ENCODE measurements at places on chromosomes 6 and 20.

DNA sequence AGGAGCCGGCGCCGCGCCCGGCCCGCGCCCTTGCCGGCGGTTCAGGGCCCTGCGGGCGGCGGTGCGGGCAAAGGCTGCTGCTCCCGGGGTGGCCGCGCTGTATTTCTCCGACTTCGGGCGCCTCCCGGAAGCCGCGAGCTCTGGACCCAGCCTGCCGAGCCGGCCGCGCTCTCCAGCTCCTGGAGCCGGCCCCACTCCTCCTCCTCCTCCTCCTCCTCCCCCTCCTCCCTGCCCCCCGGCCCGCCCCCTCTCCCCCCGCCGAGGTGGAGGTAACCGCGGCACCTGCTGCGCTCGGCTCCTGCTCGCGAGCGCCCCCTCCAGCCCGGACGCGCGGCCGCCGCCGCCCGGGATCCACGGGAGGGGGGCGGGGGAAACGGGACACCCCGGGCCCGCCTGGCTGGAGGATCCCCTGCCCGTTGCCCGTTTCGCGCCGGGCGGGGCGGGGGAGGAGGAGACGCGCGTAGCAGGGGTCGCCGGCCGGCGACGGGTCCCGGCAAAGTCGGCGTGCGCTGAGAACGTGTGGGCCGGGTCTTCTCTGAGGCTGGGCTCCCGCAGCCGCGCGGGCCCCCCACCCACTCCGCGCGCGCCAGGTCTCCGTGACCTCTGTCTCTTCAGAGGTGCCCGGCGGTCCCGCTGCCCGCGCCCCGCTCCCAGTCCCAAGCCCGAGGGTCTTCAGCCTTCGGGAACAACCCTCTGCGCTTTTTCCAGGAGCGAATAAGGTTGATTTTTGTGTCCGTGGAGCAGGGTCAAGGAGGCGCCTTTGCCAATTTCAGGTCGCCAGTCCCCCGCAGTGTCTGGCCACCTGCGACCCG, at the start of gene SLC22A23:
Gene SLC22A23 (minus strand): TSS at position 153 of the 812 bp plus-strand sequence. CDS start 491 bp downstream, outside the sequence.
- DNase-seq: peak; percentile 51

DNA sequence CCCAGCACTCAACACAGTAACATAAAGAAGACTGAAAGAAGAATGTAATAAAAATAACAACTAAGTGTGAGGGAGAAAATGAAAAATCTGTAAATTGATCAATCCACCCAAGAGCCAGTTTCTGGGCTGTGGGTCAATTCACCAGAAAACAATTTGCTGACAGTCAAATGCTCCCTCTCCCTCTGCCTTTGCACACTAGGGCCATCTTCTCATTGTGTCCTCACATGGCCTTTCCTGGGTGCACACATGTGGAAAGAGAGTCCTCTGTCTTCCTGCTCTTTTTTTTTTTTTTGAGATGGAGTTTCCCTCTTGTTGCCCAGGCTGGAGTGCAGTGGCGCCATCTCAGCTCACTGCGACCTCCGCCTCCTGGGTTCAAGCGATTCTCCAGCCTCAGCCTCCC, 53.9 kb upstream of the PRND start:
- DNase-seq: no peak

DNA sequence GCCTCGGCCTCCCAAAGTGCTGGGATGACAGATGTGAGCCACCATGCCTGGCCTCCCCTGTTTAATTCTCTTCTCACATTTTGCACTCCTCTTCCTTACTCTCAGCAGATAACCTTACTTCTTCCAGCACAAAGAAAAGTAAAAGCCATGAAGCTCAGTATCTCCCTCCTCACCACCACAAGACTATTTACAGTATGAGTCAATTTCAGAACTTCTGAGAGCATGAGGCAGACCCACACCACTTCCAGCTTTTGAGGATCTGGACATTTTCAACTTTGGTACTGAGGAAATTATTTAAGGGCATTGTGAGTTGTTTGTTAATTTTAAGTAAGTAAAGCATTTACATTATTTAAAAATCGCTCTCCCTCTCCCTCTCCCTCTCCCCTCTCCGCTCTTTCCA, 8.0 kb upstream of the SNX3 start:
- DNase-seq: no peak

DNA sequence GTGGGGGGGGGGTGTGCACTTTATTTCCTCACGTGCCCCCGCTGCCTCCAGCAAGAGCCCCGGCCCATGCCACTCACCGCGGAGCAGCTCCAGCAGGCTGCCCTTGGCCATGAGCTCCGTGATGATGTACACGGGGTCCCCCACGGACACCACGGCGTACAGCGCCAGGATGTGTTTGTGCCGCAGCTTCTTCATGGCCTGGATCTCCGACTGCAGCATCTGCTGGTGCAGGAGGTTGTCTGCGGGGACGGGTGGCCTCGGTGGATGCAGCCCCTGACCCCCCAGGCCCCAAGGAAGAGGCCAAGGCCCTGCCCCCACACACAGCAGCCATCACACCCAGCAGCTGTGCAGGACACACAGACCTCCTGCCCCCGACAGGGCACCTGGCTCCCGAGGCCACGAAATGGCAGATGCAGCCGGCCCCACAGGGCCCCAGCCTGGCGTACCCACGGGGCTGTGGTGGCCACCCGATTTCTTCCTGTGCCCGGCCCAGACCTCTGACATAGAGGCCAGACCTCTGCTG, 4.7 kb downstream of the PTK6 start:
- no peak for DNase-seq

DNA sequence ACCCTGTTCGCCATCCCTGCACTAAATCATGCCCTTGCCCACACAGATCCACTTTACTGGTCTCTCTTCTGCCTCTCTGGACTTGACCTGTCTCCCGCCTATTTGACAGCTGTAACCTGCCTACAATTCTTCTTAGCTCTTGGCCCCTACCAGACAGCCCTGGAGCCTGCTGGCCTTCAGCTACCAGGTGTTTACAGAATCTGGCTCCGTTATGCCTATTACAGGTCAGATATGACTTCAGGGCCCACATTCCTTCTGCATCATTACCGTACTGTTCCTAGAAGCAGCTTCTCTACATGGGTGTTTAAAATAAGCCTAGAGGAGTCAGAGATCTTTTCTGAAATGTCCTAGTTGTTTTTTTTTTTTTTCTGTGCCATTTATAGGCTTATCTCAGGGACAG, 45.4 kb upstream of the CCN6 start:
- no peak for DNase-seq

DNA sequence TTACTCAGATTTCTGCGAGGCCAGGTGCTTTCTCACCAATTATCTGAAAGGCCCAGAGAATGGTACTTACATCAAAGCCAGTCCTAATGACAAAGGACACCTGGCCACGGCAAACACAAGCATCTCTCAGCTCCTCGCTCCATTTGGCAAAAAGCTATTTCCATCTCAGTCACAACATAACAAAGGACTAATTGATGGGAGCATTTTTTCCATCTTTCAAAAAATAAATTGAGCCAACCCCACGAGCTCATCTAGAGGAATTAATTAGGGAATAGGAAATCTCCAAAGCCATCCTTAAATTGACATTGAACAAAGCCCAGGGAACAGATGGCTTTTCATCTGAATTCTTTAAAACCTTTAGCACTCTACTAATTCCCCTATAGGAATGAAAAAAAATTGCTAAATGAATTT, 236.7 kb downstream of the HAO1 start:
- DNase-seq: no peak

DNA sequence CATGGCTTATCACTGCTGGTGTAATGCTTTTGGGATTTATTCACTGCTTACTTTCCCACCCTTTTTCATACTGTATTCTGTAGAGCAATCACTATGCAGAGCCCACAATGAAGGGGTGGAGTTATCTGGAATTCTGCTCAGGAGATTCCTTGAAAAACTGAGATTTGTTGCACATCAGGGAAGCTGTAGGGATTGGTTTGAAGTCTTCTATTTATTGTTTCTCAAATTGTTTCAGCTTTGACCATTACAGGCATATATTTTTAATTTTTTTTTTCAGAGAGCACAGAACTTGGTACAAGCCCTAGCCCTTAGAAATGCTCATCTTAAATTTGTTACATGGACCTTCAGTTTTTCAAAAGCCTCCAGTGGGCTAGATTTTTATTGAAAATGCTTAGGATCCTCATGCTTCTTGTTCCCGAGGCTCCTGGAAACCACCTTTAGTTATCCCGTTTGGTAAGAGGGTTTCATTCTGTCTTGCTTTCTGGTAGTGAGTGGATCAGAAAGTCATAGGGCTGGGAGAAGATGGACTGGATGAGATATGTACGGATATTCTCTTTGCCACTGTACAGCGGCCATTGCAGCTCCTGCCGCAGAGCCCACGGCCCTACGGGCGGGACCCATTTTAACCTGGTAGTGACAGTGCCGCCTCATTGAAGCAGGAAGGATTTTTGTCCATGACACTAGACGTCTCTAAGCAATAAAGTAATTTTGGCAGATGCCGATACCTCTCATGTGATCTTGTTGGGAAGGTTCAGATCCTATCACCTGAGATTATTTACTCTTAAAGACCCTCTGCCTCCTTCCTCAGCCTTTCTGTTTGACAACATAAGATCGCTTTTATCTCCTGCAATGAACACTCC, 45.3 kb upstream of the ZNF184 start:
- DNase-seq: no peak

- DNase-seq: no peak
These were observed 74.4 kb downstream of the MBOAT1 start for GRCh38 chr6:20137837-20138236.

- no peak for DNase-seq
These were observed 87.5 kb downstream of the HDGFL1 start for GRCh38 chr6:22656706-22657351.

GRCh38 chr6:37029249-37029971, 24.0 kb downstream of the FGD2 start:
- no peak for DNase-seq

DNA sequence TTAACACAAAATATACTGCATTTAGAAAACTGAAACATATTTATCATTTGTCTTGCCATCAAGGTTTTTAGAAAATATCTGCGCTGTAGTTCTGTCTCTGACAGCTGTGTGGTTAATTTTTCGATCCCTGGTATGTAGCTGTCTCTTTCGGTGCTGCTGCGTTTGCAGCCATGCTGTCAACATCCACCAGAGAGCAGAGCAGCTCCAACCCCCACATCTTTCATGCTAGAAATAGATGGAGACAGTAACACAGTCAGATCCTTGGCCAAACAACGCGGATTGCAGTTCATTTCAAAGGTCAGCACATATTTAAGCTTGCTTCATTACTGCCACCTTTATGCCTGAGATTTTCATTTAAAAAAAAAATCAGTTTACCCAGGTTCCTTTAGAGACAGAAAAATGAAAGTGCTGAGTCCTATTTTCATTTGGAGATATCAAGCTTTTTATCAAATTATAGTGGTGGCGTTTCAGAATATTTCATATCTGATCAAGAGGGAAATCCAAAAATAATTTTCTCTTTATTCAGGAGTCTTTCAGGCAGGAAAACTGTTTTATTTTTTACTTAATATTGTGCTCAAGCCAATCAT, 157.7 kb upstream of the MMS22L start:
- no peak for DNase-seq

- DNase-seq: no peak
These were observed 33.4 kb downstream of the FOXO3 start for GRCh38 chr6:108594151-108594550.

DNA sequence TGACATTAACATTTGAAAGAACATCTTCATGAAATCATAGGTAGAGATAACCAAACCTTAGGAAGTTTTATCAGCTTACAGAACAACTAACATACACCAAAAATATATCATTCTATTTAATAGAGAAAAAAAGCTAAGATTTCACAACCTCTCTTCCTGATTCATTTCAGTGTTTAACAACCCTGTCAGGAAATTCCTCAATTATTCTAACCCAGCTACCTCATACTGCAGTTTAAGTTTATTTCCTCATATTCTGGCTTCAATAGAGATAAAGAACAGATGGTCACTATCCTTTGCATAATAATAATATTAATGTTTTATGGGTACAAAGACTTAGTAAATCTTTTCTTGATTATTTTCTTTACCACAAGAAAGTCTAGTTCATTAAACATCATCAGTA, 112.9 kb upstream of the HSF2 start:
- DNase-seq: no peak

DNA sequence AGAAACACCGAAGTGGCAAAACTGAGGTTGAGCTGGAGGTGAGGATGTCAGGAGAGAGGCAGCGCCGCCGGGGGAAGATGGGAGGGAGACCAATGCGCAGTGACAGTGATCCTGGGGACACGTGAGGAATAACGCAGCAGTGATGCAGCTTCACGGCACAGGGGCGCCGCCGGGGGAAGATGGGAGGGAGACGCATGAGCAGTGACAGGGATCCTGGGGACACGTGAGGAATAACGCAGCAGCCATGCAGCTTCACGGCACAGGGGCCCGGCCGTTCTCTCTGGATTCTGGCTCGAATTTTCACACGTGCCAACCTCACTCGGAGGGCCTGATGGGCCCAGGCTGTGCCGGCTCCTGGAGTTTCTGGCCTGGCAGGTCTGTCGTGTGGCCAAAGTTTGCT, 94.7 kb downstream of the SMOC2 start:
- no peak for DNase-seq

GRCh38 chr6:99014061-99014460, 66.3 kb upstream of the FBXL4 start:
- no peak for DNase-seq

GRCh38 chr6:4347877-4348276, 212.5 kb upstream of the ECI2 start:
- DNase-seq: no peak

DNA sequence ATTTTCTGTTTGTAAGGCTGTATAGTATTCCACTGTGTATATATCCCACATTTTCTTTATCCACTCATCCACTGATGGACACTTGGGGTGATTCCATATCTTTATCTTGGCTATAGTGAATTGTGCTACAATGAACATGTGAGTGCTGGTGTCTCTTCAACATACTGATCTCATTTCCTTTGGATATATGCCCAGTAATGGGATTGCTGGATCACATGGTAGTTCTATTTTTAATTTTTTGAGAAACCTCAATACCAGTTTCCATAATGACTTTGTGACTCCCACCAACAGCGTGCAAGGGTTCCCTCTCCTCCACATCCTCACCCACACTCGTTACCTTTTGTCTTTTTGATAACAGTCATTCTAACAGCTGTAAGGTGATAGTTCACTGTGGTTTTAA, 166.0 kb downstream of the ARHGAP18 start:
- DNase-seq: no peak

All from stimulated activated CD4-positive, alpha-beta T cell treated with anti-CD3 and anti-CD28 coated beads, TNF-alpha, amount 100 ng/mL, for 24 hours (primary cell).